Islet precursor cell (in vitro differentiated cells): ENCODE measurements at places on chromosomes 16 and 17.
A peak's percentile ranks its signal among the peaks of the same experiment; 100 is the strongest.

DNA sequence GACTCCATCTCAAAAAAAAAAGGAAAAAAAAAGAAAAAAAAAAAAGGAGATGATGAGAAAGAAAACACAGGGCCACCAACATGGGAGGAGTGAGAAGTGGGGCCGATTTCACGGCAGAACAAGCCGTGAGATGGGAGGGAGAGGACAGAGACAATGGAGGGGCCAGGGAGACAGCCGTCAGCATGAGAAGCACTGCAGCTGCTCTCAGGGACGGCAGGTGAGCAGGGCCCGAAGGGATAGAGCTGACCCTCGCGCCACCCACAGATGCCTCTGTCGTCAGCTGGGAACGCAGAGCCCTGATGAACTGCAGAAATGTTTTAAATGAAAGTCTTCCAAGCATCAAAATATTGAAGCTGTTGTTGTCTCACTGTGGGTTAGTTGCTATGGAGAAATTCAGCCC, 20.3 kb downstream of the PITPNM3 start:
- peak; percentile 38 for DNase-seq

- no peak for DNase-seq
These were observed 6.8 kb downstream of the COTL1 start for GRCh38 chr16:84611041-84611440.

- DNase-seq = no peak
These were observed 260.8 kb upstream of the PSMD7 start for GRCh38 chr16:74035816-74036215.

- no peak for DNase-seq
These were observed 345.2 kb upstream of the TBX2 start for GRCh38 chr17:61054436-61054835.

- DNase-seq = no peak
These were observed 20.9 kb upstream of the PSMD7 start for GRCh38 chr16:74275711-74276110.

DNA sequence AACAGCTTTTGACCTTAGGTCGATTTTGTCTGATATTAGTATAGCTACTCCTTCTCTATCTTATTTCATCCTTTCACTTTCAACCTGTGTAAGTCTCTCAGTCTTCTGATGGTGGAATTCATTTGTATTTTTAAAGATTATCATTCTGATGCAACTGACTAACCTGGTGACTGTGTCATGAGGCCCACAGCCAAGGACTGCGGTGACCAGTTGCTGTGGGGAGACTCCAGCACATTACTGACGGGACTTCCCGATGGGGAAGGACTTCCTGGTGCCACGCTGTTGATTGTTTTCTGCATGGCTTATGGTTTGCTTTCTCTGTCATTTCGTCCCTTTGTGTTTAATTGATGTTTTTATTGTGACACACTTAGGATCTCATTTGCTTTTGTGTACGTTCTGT, 34.2 kb downstream of the RMI2 start:
- DNase-seq = no peak

DNA sequence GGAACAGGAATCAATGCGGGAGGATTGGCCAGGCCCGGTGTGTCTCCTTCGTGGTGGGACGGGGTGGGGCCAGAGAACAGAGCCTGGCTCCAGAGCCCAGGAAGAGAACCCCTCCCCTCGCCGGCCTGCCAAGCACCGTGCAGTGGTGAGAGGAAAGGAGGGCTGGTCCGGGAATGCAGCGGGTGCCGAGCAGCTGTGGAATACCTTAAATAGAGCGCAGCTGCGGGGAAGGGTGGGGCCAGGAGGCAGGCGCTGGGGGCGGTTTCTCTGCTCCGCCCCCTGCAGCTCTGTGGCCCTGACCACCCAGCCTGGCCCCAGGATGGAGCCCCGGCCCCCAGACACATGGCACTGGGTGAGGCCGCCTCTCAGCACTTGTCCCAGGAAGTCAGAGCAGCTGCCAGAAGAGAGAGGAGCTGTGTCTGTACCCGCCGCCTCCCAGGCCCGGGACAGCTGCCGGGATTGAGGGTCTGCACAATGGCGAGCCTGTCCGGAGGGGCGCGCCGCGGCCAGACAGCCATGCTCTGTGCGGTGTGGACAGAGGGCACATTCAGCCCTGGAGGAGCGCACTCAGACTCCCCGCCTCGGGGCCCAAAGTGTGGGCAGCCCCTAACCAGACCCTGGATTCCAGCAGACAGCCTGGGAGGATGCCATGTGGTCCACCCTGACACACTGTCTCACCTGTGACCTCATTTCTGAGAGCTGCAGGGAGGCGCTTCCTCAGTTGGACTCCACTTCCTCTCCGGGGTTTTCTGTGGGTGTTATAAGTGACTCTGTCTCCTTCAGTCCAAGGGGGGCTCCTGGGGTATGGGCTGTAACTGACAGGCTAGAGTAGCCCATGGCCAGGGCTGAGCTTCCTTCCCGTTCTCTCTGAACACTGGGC, 268.8 kb downstream of the SEC14L1 start:
- peak; percentile 94 for DNase-seq

DNA sequence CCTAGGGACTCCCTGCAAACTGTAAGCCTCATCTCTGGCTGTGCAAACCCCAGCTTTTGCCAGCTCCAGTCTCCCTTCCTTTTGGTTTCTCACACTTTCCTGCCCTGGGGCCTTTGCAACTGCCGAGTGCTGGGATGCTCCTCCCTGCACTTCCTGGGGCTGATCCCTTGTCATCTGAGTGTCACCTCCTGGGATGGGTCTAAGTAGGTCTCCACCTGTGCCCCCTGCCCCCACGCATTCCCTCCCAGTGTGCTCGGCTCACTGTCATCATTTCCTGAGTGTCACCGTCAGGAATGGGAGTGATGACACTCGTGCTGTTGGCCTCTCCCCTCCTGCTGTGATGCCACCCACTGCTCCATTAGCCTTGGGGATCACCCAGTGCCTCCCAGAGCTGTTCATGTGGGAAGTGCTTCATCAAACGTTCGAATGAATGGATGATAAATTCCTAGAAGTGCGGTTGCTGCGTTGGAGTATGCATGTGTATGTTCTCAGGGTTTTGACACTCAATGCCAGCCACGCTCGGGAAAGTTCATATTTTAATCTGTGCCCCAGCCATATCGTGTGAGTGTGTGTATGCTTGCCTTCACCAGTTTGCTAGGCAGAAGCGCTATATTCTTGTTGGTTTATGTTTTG, 189.9 kb downstream of the NTN1 start:
- DNase-seq = peak; percentile 69

- DNase-seq = peak; percentile 45
These were observed 20.4 kb downstream of the CDH5 start for GRCh38 chr16:66386629-66387622.

GRCh38 chr16:12898551-12898950, 2.8 kb upstream of the SHISA9 start:
- DNase-seq = peak; percentile 62

- no peak for DNase-seq
These were observed 167.9 kb downstream of the RGS9 start for GRCh38 chr17:65305116-65305515.

- peak; percentile 69 for DNase-seq
These were observed at the start of gene PIPOX for GRCh38 chr17:29042679-29043538. PIPOX (plus strand) TSS chr17:29043141; CDS start chr17:29043226, 85 bp downstream.

- DNase-seq = no peak
These were observed 29.4 kb downstream of the C16orf87 start for GRCh38 chr16:46801428-46802049.

DNA sequence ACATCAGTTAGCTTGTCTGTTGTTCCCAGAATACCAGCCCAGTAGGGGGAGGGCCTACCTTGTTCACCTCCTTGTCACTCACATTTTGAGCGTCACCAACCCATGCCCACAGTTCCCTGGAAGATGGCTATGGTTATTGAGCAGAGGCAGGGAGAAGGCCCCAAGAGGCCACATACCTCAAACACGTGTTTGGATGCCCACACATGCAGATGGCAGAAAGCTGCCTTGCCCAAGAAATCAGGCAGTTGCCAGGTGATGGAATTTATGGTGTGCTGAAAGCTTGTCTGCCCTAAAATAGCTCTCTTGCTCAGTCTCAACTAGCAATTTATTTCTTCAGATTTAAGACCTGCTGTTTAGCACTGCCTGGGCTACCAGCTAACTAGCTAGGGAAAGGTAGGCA, 16.5 kb upstream of the CMTM4 start:
- no peak for DNase-seq

DNA sequence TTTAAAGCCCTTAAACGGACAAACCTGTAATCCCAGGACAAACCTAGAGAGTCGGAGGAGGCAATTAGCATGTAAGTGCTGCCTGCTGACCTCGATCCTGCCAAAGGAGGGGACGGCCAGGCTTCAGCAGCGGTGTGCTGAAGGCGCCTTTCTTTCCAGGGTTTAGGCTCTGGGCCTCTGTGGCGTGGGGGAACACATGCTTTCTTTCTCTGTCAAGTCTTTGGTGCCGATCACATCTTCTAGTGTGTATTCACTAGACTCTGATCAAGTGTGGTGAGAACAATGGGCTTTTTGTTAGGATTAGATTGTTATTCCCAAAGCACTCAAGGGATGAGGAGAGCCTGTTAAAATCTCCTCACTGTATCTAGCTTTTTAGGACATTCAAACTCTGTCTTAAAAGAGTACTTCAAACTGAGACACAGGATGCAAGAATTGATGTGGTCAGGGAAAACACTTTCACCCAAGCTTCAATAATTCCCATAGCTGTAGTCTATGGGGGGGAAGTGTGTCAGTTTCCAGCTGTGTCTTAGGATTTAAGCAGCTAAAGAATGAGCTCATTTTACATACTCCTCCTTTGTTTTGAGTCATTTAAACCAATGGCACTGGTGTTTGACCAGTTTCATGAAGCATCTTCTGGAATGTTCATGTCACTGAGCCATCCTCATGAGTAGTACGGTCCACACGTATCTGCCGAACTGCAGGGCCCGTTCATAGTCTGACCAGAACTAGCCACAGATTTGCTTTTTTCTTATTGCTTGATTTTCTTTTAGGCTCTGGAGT, 51.2 kb downstream of the RPA1 start:
- peak; percentile 75 for DNase-seq

DNA sequence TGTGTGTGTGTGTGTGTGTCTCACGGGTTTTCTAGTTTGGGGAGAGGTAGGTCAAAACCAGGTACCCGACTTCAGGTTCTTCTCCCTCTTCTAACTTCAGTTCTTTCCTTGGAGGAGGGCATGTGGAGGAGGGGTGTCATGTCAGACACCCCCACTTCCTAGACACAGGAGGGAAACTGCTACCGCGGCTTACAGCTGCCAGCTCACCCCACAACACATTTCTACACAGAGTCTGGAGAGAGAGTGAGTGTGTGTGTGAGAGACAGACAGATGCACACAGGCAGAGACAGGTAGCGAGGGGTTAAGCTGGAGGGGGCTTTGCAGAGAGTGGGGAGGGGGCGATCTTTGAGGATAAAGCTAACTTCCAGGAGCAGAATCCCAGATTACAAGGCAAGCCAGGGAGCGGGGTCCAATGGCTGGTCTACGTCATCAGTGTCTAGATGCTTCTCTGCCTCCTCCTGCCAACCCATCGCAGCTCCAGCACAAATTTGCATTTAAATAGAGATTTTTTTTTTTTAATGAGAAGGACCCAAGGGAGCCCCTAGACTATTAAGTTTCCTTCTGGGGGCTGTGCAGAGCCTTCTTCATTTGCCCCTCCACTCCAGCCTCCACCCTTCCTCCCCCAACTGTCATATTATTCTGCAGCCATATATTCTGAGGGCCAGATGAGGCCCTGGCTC, 48.9 kb downstream of the MRM1 start:
- DNase-seq = no peak

GRCh38 chr17:72350073-72350472, 229.3 kb downstream of the SOX9 start:
- no peak for DNase-seq

DNA sequence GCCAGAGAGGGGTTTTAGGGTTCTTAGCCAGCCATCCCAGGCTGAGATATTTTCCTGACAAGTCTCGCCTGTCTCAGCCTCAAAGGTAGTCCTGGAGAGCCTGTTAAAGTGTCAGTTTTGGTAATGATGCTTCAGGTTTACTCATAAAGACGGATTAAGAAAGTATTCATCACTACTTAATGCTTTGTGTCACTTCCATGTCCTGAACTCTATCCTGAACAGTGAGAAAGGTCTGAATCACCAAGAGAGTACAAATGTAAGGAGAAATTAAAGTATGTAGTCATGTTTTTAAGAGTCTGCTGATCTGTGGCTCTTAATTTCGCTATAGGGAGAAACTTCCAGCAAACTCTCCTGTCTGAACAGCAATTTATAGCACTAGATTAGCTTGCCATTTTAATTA, 14.0 kb downstream of the RPGRIP1L start:
- DNase-seq = no peak

- no peak for DNase-seq
These were observed 28.0 kb downstream of the TOM1L2 start for GRCh38 chr17:17944242-17944641.
